Stimulated activated CD4-positive, alpha-beta T cell treated with anti-CD3 and anti-CD28 coated beads, Interleukin-12 subunit alpha, Interleukin-12 subunit beta, amount 100 ng/mL, for 4 hours (primary cell): ENCODE measurements at places on chromosomes 16 and 17.

DNA sequence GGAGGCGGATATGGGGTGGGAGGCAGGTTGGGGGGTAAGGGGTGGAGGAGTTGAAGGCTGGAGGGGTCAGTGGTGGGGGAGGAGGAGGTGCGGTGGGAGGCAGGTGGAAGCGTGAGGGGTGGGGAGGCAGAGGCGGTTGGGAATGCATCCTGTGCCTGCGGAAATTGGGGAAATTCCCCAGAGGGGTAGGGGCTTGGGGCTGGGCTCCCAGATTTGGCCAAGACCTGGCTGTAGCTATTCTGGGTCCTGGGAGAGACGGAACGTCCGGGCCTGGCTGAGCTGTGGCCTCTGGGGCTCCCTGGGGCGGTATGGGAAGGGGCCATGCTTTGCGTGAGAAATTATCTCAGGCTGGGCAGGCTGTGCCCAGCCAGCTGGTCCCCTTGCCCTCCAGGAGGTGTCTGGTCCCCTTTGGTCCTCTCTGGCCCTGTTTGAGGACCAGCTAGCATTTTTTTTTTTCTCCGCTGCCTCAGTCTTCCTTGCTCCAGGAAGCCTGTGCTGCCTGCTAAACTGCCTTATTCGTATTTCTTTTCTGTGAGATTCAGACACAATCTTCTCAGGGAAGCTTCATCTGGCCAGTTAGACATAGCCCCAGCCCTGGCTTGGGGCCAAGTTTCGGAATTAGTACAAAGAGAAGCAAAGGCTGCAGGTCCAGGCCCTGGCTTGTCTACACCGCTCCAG, 7.3 kb upstream of the TRPV2 start:
- DNase-seq: no peak

DNA sequence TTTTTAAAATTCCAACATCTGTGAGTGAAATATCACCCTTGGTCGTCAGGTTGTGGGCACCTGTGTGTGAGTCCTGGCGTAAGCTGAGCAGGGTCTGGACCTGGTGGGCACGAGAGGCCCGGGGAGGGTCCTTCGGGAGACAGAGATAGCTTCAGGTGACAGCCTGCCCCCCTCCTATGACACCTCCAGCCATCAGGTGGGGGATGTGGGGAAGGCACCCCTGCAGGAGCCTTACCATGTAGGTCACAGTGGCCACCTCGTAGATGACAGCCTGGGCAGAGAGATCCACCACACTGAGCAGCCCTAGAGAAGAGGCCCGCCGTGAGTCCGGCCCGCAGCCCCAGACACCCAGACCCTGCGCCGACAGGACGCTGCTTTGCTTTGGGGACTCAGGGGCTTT, 11.2 kb downstream of the SLC47A2 start:
- DNase-seq: no peak

DNA sequence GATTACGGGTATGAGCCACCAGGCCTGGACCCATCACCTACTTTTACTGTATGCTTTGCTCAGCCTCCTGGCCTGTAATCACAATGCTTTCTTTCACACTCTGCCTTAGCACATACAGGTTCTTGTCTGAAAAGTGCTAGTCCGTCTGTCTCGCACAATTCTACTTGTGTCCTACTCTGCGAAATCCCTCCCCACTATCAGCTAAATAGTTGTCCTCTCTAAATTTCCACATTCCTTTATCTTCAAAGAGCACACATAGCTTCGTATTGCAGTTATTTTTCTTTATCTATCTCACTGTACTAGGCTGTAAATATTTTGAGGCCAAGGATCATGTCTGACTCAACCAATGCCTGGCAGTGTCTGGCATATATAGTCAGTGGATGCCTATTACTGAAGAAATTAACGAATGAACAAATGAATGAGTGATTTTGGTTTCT, 38.5 kb upstream of the ETV4 start:
- DNase-seq: no peak

DNA sequence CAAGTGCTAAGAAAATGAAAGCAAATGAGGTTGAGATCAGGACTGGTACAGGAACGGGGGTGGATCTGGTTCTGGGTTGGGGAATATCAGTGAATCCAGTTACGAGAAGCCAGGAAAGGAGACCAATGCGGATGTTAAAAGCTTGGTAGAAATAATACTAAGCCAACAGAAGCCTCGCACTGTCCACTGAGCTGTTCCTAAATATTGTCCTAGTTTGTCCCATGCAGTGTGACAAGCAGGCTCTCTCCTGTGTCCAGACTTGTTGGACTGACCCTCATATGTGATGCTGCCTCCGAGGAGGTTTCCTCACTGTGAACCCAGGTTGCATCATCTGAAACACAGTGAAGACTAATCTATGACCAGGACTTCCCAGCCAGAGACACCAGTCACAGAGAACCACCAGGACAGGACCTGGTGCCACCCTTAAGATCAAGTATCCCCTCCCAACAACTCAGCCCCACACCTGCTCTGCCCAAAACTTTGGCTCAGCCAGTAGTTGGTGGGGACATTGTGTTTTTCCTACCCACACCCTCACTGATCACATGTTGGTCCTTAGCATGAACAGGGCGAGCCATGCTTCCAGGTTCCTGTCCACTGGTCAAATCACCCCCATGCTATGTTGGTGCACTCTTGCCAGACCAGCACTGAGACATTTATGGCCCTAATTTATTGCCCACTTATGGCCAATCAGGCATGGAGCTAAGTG, 32.7 kb upstream of the SCNN1B start:
- no peak for DNase-seq

GRCh38 chr16:65196420-65197075, 74.7 kb upstream of the CDH11 start:
- DNase-seq: no peak

- no peak for DNase-seq
Measured at GRCh38 chr16:6695666-6696065, 637.0 kb upstream of the RBFOX1 start.

DNA sequence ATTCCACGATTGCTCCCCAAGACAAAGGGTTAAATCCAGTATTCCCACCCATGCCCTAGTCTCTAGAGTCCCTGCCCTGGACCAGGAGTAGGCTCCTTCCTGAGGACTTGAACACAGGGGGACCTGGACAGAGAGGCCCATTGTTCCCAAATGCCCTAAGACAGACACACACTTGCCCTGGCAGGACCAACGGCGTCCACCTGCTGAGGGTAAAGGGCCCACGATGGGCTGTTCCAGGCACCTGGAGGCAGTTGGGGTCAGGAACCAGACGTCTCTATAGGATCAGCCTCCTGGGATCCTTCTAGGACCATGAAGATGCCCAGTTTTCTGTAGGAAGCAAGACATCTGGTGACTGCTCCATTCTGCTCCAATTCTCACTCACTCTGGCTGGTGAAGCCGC, 39.3 kb downstream of the TNFRSF13B start:
- no peak for DNase-seq

- no peak for DNase-seq
Measured at GRCh38 chr16:84038469-84038868, 4.1 kb downstream of the SLC38A8 start.

GRCh38 chr17:34220045-34220751, 34.9 kb upstream of the CCL2 start:
- no peak for DNase-seq

- peak; percentile 38 for DNase-seq
Measured at GRCh38 chr17:7523033-7523432, 25.8 kb upstream of the TNFSF12 start.

- DNase-seq: no peak
Measured at GRCh38 chr17:82864713-82865248, 25.0 kb upstream of the ZNF750 start.

DNA sequence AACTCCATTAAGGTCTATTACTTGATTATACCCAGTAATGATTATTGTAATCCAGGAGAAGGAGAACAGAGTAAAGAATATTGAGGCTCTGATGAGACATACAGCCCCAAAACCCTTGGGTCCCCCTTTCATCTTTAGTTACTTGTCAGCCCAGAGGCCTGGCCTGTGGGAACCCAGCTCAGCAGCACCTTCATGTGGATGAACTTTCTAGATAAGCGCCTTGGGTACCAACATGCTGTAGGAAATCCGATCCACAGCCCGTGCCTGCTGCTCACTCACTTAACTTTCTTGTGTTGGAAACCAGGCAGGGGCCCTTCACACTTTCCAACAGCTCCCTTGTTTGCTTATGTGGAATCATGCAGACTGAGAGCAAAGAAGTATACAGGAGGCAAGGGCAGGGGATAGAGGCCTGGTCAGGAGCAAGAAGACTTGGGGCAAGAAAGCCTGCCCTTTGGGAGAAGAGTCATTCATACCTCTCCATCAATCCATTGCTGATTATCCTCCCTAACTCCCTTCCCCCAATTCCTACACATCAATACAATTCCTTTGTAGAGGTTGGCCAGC, 64.0 kb upstream of the SOX9 start:
- DNase-seq: no peak

- DNase-seq: no peak
Measured at GRCh38 chr16:76883076-76883475, 307.9 kb upstream of the MON1B start.

DNA sequence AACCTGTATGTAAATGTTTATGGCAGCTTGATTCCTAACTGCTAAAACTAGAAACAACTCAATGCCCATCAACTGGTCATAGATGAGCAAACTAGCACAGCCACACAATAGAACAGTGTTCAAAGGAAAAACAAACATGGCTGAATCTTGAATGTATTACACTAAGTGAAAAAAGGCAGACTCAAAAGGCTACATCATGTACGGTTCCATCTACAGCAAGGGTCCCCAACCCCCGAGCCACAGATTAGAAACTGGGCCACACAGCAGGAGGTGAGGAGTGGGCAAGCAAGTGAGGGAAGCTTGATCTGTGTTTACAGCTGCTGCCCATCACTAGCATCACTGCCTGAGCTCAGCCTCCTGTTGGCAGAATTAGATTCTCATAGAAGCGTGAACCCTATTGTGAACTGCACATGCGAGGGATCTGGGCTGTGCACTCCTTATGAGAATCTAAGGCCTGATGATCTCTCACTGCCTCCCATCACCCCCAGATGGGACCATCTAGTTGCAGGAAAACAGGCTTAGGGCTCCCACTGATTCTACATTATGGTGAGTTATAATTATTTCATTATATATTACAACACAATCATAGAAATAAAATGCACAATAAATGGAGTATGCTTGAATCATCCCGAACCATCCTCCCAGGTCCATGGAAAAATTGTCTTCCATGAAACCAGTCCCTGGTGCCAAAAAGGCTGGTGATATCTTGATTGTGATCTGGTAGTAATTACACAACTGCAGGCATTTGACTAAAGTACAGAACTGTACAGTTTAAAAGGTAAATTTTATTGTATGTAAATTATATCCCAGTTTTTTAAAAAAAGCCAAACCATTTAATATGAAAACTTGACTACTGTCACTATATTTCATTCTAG, 7.7 kb downstream of the CEP20 start:
- DNase-seq: no peak

DNA sequence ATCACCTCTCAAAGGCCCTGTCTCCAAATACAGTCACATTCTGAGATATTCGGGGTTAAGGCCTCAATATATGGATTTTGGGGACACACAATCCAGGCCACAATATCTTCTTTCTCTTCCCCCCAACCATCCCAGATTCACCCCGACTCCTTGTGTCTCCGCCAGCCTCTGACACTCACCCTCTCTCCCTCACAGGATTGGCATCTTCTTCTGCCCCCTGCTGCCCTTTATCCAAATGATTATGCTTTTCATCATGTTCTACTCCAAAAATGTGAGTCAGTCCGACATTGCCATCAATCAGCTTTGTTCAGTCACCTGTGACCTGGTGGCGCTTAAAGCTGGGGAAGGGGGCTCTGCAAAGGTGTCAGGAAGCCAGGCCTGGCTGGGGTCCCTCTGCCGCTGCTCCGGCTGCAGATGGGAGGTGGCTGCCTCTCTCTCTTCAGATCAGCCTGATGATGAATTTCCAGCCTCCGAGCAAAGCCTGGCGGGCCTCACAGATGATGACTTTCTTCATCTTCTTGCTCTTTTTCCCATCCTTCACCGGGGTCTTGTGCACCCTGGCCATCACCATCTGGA, 35.1 kb downstream of the GDE1 start:
- no peak for DNase-seq

DNA sequence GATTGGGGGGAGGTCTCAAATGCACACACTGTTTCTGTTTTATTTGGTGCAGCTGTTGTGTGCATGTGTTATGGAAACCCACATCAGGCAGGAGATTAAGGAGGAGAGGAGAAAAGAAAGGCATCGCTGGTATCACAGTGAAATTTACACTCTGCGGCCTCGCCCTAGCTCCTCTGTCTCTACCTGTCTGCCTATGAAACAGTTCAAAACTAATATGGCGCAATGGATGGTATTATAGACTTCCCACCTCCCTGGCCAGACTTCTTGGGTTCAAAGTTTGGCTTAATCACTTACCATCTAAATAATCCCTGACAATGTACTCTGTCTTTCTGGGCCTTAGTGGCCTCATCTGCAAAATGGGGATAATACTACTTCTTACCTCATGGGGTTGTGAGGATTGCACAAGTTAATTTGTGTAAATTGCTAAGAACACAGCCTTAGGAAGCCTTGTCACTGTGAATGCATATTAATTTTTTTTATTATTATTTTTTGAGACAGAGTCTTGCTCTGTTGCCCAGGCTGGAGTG, 1.4 kb upstream of the ABCC1 start:
- DNase-seq: no peak

- peak; percentile 16 for DNase-seq
Measured at GRCh38 chr17:4176808-4177472, 33.9 kb downstream of the CYB5D2 start.

GRCh38 chr17:18991531-18992315, 12.8 kb downstream of the FAM83G start:
- DNase-seq: no peak

DNA sequence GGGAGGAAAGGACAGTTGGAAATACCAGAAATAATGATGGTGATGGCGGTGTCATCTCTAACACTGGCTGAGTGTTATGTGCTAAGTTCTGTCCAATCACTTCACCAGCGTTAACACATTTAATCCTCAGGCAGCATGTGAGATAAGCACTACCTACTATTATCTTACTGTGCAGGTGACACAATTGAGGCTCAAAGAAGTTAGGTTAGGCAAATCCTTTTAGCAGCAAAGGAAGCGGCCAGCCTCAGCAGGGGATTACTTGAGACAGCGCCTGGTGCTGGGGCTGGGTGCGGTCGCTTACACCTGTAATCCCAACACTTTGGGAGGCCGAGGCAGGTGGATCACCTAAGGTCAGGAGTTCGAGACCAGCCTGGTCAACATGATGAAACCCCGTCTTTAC, 18.7 kb upstream of the DHX8 start:
- DNase-seq: no peak
